SK-N-MC (cell line): ENCODE measurements at places on chromosomes 6 and 20.

- no peak for DNase-seq
Measured at GRCh38 chr6:127051571-127052260, 66.8 kb upstream of the RSPO3 start.

GRCh38 chr20:38825901-38826625 lies 20.6 kb downstream of the PPP1R16B start:
- DNase-seq: no peak

- DNase-seq: no peak
Measured at GRCh38 chr6:131597446-131597845, 24.4 kb downstream of the ARG1 start.

DNA sequence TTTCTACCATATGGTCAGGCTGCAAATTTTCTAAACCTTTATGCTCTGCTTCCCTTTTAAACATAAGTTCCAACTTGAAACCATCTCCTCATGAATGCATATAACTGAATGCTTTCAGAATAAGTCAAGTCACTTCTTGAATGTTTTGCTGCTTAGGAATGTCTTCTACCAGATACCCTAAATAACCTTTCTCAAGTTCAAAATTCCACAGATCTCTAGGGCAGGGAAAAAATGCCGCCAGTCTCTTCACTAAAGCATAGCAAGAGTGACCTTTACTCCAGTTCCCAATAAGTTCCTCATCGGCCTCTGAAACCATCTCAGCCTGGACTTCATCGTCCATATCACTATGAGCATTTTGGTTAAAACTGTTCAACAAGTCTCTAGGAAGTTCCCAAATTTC lies 1011.2 kb upstream of the CITED2 start:
- DNase-seq: no peak

GRCh38 chr6:43635387-43636307 lies at the start of gene MAD2L1BP:
MAD2L1BP (plus strand) TSS chr6:43635840; CDS start chr6:43635876, 36 bp downstream.
- DNase-seq: no peak

GRCh38 chr6:153167061-153167891 lies 36.2 kb upstream of the RGS17 start:
- no peak for DNase-seq

DNA sequence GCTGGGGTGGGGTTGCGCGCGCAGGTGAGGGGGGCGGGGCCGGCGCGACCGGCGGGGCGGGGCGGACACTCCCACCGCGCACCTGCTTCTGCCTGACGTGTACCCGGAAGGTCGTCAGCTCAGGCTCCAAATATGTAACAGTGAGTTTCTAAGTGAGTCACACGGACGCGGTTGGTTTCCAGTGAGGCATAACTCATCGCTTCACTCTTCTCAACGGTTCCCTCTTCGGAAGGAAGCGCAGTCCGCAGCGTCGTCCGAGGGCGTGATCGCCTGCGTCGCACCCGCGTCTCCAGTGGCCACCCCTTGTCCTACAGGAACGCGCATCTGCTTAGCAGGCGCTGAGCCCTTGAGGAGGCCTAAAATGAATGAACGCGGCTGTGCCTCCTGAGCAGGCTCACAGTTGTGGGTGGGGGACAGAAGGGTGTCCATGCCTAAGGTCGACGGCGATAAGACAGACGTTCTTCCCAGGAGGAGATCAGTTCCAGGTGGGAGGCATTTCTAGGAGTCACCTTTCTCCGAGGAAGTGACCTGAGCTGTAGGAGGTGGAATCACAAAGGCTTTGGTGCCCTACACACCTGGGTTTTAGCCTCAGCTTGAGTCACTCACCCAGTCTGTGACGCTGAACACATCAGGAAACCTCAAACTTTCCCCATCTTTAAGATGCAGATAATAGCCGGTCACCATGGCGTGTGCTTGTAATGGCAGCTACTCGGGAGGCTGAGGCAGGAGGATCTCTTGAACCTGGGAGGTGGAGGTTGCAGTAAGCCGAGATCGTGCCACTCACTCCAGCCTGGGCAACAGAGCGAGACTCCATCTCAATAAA lies 50.9 kb upstream of the EZR start:
- DNase-seq: no peak

GRCh38 chr6:37903351-37904340 lies 84.1 kb downstream of the ZFAND3 start:
- DNase-seq: no peak

- DNase-seq: no peak
Measured at GRCh38 chr6:116518621-116519368, 7.4 kb downstream of the CALHM5 start.

- DNase-seq: no peak
Measured at GRCh38 chr6:17276766-17277165, 4.4 kb upstream of the RBM24 start.

DNA sequence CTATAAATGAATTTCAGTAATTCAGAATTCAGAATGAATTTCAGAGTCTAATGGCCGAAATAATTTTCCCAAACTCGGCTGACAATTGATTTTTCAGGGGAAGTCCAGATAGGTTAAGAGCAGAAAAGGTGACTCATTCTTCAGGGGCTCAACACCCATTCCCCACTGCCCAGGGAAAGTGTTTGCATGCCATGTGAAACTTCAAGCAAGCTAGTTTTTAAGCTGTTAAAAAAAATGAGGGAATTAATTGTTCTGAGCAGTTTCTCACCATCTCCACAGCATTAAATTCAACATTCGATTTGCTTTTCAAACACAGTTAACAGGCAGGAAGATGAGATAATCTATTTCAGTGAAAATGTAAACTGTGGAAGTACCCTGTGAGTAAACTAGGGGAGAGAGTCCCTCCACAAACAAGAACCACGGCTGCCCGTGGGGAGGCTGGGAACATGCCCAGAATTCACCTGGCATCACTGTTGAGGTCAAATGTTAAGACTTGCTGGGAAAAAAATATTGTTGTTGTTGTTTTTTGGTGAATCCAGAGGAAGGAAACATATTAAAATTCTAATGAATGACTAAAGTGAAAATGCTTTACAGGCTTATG lies 650.8 kb upstream of the AGPAT4 start:
- no peak for DNase-seq

DNA sequence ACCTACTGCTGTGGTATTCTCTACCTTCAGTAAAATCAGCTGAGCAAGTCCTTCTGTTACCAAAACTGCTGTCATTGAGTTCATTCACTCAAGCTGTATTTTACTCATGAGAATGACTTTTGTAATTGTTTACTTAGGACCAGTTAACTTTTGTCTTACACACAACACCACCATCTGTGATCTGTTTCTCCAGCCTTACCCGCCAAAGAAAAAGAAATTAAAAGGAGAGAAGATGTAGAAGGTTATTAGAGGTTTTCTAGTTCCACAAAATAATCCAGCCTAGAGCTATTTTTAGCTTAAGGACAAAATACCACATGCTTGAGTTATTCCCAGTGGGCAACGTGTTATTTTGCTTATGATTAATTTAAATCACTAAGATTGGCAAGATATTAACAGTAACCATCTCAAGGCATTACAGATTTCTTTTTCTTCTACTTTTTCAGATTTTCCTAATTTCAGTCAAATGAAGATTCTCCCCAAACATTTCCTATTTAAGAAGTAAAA lies 38.2 kb downstream of the FAM8A1 start:
- DNase-seq: no peak

DNA sequence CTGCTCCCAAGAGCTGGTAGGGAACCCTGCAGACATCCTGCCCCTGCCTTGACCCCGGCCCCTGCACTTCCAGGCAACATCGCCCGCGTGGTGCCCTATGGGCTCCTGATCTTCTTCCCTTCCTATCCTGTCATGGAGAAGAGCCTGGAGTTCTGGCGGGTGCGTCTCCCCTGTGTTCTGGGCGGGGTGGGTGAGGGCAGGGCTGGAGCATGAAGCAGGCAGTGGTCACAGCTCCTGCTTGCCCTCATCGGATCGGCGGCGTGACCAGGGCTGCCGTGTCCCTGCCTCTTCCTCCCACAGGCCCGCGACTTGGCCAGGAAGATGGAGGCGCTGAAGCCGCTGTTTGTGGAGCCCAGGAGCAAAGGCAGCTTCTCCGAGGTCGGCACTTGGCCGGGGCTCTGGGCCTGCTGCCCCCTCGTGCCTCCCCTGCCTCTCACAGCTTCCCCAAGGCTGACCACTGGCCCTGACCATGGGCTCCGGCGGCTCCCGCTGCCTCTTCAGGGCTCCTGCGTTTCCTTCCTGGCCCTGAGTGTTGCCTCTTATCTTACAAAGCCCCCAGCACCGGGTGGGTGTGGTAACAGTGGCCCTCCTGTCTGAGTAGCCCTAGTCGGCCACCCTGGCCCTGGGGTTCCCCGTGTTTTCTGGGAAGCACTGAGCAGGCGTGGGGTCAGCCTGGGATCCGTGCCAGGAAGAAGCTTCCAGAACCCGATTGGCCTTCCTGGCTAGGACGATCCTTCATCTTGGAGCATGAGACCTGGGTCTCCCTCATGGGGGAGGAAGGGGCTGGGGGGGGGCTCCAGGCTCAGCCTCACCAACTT lies 8.0 kb upstream of the TNFRSF6B start:
- no peak for DNase-seq

GRCh38 chr6:137094411-137095008 lies 49.7 kb upstream of the IL20RA start:
- DNase-seq: peak; percentile 64

DNA sequence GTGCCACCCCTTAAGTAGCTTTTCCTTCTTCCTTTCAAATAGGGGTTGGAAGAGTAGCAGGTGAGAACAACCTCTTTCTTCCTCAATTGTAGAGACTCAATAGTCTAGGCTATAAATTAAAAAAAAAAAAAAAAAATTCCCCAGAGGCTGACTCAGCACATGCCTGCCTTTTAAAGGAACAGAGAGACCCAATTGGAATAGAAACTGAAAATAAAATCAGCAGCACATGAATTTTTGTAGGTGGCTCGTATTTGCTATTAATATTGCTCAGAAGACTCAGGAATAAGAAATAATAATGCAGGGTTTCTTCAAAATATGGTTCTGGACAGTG lies 19.3 kb downstream of the TOP1 start:
- DNase-seq: no peak

GRCh38 chr20:55513954-55514353 lies 491.4 kb downstream of the CBLN4 start:
- DNase-seq: no peak

GRCh38 chr6:137188855-137189254 lies 15.4 kb upstream of the IL22RA2 start:
- peak; percentile 5 for DNase-seq

DNA sequence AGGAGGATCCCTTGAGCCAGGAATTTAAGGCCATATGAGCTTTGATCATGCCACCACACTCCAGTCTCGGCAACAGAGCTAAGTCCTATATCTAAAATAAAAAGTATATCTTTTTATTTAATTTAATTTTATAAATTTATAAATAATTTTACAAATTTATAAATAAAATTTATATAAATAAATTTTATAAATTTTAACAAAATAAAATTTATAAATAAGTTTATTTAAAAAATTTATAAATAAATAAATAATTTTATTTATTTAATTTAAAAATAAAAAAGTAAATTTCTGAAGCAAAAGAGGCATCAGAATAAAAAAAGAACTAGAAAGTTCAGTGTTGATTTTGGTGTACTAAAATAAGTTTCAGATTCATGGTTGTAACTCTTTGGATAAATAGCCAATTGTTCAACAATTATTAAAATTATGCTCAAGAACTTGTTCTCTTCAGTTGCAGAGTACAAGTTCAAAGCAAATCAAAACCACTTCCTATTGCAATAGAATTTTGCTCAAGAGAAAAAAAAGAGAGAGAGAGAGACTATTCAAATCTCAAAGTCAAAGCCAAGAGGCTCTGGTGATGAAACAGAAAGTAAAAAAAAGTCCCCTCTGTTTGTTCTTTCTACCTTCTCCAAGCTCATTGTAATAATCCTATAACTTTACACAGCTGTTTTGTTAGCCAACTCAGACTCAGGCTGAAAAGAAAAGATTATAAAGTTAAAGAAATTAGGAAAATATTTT lies 547.5 kb upstream of the ADGRB3 start:
- DNase-seq: no peak

DNA sequence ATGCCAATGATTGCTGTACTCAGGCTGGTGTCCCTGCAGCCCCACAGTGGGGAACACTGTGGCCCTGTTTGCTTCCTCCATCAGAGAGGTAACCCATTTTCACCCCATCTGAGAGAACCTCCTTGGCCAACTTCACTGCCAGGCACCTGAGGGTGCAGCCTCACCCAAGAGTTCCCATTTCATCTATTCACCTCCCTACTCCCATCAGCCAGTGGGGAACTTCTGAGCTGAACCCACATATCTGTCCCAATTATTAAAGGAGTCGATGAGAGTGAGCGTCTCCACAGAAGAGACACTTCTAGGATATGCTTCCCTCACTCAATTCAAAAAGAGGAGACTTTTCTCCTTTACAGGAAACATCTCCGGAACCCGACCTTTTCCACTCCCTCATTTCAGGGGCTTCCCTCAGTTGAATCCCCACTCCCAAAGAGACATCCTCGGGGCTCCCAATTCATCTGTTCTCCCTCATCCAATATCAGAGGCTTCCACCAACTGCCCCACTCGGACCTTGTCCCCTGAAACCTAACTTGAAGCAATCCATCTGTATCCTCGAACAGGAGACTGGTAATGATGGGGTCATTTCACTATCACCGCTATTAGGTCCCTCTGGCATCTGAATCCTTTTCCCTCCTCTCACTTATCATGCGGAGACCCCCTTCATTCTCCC lies 988 bp downstream of the UBE2V1 start:
- DNase-seq: no peak

DNA sequence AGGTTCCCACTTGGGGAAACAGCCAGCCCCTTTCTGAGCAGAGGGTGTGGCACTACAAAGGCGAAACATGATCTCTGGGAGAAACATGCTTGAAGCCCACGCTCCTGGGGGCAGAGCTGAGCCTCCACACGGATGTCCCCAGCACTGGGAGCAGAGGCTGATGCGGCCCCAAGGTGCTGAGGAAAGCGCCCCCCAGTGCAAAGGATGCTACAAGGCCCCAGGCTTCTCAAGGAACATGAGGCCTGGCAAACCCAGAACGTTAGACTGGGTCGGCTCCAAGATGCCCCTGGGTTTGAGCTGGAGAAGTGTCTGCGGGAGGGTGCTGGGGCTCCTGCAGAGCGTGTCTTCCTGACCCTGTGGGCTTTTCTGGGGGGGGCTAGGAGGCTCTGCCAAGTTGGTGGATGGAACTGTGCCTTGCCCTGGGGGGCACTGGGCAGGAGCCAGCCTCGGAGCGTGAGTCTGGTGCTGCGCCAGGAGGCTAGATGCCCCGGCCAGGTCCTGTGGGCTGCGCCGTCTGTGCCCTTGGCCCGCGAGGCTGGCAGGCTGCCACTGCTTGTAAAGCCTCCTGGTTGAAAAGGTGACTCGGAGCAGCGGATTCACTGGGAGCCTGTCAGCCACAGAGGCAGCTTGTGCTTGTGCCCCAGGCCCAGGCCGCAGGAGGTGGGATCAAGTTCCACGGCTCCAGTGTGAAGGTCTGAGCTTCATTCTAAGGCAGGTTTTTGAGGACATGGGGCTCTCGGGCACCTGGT lies 8.1 kb downstream of the SYNJ2 start:
- no peak for DNase-seq
